ENCODE measurements at places on chromosomes 7 and 10.

DNA sequence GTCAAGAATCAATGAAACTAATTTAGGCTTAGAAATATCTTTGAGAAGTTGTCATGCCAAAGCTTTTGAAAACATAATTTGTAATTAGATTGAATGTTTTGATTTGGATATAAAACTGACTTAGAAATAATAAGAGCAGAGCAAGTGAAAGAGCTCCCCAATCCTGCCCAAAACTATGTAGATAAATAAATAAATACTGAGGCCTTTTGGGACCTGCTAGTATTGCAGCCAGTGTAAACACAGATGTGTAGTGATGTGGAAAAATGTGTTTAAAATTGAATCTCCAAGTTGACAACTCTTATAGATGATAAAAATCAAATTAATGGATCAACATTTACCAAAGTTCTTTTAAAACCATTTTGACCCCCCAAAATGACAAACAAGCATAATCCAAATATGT lies 896.1 kb downstream of the CNTNAP2 start:
- DNase-seq: no peak

- no peak for DNase-seq
These were observed 47.2 kb downstream of the MALSU1 start for GRCh38 chr7:23346316-23346715.

DNA sequence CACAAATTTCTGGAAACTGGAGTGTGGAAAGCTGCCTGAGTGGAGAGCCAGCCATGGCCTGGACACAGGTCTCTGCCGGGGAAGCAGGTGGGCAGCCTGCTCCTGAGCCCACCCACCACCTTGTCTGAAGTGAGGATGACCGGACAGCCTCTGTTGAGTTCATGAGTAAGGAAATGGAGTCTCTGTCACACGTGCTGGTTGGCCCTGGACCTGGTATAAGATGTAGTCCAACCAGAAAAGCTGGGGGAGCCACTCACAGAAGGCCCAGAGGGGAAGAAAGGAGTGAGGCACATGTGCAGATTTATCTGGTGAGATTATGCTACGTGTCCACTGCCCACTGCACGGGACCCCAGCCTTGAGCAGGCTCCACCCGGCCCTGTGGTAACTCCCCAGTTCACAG lies 383.5 kb downstream of the GRID1 start:
- no peak for DNase-seq

DNA sequence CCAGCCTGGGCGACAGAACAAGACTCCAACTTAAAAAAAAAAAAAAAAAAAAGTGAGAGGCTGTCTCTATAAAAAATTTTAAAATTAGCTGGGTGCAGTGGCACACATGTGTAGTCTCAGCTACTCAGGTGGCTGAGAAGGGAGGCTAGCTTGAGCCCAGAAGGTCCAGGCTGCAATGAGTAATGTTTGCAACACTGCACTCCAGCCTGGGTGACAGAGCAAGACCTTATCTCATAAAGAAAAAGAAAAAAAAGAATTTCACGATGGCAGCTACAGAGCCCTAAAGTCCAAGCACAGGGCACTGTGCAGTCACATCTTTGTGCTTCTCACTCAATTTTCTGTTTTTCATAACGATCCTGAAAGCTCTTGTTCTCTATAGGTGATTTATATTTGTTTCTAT lies 209.5 kb upstream of the KCTD7 start:
- no peak for DNase-seq

DNA sequence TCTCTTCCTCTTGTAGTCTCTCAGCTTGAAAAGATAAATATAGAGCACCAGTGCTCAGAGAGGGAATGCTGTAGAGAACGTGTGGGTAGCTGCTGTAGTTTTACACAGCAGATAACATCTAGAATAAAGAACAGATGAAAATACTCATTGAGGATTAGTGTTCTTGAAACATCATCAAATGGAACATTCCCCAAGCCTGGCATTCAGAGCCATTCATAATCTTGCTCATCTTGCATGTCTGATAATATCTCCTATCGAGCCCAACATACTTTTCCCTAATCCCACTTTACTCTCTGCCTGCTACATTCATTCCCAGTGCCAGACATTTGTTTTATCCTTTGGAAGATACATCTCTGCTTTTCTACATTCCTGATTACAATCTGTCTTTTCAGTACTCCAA lies 35.2 kb downstream of the MCU start:
- no peak for DNase-seq

DNA sequence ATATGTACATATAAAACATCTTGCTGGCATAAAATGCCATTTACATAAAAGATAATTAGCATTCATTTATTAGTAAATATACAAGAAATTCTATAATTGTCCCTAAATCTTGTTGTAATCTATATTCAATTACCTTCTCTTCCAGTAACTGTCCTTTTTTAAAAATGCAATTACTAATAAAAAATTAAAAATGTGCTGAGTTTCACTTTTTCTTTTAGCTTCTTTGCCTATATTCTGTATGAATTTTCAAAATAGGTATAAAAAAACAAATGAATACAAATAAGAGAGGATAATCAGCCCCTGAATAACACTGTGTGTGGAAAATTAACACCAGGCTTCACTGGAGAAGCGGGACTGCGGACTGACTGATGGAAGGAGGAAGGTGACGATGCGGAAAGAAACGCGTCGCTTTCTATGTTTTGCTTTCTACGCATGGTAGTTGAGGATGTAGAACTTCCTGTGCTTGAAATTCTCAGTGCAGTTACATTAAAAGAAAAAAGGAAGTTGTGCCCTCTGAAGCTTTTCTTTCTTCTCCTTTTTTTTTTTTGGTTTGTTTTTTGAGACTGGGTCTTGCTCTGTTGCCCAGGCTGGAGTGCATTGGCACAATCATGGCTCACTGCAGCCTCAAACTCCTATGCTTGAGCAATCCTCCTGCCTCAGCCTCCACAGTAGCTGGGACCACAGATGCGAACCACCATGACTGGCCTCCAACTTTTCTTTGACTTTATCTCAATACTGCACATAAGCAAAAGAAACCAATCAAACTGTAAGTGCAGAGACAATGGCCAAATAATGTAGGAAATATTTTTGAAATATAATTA lies 7.4 kb upstream of the ZMYND11 start:
- no peak for DNase-seq

- DNase-seq: no peak
These were observed 272.2 kb downstream of the SNX13 start for GRCh38 chr7:17668122-17668521.

- no peak for DNase-seq
These were observed 49.3 kb upstream of the AFAP1L2 start for GRCh38 chr10:114453576-114453975.

- DNase-seq: no peak
These were observed 11.3 kb upstream of the AKR1C2 start for GRCh38 chr10:5014936-5015335.

DNA sequence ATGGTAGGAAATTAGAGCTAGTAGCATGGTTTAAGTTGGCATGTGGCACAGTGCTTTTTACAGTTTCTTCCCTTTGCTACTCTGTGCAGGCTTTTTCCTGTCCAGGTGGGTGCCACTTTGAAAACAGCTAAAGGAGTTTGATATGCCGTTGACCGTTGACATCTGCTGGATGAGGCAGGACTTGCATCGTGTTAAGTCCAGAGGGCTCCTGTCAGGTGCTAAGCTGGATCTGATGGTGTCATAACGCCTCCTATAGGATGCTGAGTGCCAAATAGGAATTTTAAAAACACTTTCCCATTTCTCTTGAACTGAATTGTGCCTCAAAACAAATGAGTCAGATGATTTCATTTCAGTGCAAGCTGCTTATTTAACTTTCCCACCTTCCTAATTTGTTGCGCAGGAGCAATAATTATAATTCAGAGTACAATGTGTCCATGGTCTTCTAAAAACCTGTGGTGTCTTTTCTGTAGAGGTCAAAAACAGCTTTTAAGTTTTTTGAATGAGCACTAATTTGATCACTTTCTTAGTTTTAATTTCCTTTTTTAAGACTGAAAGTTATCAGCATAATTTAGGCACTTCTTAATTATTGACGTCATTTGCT lies 178.3 kb downstream of the CDCA7L start:
- DNase-seq: no peak

DNA sequence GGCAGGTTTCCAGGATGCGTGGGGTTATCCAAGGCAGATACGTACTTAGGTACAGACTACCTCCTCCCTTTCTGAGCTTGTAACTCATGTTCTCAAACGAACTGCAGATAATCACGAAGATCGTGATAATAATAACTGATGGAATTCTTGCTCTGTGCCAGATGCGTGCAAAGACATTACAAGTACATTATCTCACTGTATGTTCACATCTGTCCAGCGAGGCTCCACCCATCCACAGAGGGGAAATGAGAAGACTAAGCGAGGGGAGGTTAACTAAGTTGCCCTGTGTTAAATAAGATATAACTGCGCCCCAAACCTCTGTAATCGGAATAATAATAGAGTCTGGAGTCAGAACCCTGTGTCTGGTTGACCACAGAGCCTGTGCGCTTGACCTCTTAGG lies 1.9 kb downstream of the GALNT17 start:
- no peak for DNase-seq

DNA sequence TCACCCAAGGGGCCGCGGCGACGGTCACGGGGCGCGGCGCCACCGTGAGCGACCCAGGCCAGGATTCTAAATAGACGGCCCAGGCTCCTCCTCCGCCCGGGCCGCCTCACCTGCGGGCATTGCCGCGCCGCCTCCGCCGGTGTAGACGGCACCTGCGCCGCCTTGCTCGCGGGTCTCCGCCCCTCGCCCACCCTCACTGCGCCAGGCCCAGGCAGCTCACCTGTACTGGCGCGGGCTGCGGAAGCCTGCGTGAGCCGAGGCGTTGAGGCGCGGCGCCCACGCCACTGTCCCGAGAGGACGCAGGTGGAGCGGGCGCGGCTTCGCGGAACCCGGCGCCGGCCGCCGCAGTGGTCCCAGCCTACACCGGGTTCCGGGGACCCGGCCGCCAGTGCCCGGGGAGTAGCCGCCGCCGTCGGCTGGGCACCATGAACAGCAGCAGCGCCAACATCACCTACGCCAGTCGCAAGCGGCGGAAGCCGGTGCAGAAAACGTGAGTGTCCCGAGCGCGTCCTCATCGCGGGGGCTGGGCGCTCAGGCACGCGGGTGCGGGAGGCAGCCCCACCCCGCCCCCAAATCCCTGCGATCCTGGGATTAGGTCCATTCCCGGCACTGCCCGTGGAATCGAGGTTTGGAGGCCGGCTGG lies 509 bp downstream of the AHR start:
- DNase-seq: peak; percentile 22

DNA sequence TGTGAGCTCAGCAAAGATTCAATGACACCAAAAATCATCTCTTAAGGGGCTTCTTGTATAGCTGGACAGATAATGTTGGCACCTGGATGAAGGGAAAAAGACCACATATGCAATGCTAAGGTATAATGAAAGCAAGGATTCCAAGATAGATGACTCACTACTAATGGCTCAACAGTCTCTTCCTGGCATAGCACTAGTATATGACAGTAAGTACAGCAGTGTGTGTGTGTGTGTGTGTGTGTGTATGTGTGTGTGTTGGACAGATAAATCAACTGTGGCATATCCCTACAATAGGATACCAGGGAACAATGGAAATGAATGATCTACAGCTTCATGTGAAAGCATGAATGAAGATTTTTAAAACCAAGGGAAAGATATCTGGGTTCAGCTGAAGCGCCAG lies 257.1 kb downstream of the SFMBT2 start:
- no peak for DNase-seq

DNA sequence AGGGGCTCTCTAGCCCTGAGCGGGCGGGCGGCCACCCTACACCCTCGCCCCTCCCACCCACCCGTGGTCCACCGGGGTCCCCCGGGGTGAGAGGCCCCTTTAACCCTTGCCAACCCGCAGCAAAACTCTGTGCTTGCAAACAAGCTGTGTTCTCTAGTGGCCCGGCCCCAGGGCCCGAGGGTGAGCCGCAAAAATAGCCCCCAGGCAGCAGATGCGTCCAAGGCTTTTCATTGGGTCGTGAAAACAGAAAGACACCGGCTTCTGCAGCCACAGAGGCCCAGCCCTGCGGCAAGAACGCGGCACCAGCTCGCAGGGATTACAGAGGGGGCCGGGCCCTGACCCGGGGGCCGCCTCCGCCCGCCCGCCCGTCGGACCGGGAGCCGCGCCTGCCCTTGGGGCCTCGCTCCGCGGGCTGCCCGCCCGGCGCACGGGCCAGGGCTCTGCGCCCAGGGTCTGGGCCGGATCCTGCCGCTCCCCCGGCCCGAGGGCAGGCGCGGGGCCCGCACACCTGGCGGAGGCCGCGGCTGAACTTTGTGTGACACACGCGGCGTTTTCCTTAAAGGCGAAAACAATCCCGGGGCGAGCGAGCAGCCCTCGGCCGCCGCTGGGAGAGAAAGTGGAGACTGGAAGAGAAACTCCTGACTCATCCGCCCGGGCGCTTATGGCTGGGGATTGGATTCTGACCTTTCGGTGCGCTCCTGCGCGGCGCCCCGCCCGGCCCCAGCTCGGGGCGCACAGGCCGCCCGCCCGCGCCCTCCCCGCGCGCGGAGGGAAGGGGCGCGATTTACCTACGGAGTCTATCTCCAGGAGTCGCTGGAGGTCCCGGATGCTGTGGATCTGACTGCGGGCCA lies 2.8 kb downstream of the PDGFA start:
- DNase-seq: no peak

GRCh38 chr10:1536341-1536740 lies 201.0 kb downstream of the ADARB2 start:
- no peak for DNase-seq

DNA sequence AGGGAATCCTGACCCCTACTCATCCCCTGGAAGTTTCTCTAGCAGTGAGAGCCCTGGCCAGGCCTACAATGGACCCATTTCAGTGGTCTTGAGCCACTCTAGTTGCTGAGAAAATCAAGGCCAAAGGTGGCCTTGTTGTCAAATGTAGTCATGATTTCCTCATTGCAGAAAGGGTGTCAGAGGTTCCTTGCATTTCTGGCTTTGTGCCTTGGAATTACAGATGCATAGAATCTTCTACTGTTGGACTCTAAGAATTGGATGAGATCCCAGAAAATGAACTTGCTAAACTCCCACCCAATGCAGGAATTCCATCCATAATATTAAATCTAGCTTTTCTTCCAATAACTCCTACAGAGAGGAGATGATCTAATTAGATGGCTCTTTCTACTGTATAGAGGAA lies 12.2 kb downstream of the CPA2 start:
- no peak for DNase-seq

- DNase-seq: no peak
These were observed 264.3 kb downstream of the SEMA3A start for GRCh38 chr7:83930262-83930661.

GRCh38 chr10:126909147-126909546 lies 3.9 kb downstream of the DOCK1 start:
- no peak for DNase-seq
